ENCODE measurements at places on chromosomes 1 and 21.

DNA sequence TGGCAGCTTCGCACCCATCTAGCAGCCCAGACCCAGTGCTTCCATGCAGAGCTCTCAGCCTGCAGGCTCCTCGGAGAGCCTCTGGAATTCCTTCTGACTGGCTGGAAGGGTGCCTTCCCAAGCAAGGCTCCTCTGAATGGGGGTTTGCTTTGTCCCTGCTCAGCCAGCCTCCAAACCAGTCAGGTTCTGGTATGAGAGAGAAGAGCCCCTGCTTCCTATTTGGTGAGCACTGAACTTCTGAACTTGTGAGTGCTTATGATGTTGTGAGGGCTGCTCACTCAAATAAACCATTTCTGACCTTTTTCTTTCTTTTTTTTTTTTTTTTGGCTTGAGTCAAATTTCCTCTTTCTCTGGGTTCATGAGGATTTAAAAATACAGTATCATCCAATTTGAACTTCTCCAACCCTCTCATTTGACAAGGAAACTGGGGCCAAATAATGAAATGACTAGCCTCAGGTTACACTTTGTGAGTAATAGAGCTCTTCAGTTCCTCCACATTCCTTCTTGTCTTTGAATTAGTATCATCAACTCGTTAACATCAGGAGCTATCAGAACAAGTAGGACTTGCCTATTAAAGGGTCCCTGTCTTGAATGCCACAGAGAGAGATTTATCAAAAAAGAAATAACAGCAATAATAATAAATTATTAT is 39.6 kb downstream of the GFI1 start:
- DNase-seq: no peak

GRCh38 chr21:34730194-34730593 is 61.4 kb downstream of the CLIC6 start:
- no peak for DNase-seq

DNA sequence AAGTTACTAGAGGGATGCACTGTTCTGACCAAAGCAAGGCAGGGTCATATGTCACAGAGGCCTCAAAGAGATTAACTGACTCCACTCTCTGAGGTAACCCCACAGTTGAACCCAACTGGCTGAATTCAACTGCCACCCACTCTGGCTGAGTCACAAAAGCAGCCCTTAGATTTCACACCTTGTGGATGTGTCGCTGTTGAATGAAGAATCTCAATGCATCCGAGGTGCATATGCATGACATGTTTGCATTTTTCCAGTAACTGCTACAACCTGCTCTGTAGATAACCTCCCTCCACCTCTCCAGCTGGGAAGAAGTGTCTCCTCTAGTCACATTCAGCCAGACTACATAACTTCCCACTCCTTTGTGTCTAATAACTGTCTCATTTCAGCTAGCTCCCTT is 27.9 kb upstream of the KIF21B start:
- DNase-seq: no peak

- no peak for DNase-seq
These were observed 14.1 kb upstream of the PADI4 start for GRCh38 chr1:17293681-17294425.

DNA sequence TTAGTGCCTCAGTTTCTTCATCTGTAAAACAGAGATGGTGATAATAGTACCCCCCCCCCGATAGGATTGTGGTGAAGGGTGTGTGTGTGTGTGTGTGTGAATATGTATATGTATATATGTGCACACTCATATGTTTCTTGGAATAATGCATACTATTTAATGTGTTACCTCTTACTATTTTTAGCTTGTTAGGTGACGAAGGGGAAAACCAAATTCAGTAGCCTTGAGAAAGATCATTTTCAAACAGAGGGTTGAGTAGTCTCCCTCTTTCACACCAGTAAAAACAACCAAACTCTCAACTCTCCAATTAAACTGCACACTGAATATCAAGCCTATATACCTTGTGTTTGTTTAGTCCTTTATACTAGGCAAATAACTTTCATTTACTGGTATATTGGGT is 75.7 kb downstream of the NTMT2 start:
- DNase-seq: no peak

DNA sequence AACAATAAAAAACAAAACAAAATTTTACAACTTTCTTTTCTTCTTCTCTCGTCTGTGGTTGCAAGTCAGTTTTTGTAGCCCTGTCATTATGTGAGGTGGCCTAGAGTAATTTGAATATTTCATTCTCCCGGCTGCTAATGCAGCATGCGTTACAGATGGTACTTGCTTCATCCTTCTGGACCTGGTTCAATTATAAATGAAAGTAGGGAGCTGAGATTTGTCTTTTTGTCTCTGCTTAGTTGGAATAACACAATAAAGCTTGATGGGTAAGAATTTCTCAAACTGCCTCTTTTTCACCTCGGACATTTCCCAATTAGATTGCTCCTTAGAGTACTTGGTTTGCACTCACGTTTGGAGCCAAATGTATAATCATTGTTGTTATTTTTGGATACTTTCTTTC is 201.6 kb downstream of the PBX1 start:
- no peak for DNase-seq

DNA sequence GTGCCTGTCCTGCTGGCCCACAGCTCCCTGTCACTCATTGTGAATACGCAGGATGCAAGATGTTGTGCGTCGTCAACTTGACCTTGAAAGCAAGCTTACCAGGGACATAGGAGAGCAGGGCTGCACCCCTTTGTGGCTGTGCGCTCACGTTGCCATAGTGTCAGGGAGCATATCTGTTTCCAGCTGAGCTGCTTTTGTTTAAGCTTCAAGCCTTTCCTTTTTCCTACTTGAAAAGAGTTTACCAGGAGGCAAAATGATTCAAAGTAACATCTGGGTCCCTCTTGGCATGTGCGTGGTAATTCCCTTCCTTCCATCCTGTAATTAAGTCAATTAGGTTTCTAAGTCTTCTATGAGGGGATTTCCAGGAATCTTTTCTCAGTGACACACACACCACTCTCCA is 537.1 kb downstream of the AJAP1 start:
- no peak for DNase-seq

- no peak for DNase-seq
These were observed 18.6 kb upstream of the PTTG1IP start for GRCh38 chr21:44892095-44892494.

DNA sequence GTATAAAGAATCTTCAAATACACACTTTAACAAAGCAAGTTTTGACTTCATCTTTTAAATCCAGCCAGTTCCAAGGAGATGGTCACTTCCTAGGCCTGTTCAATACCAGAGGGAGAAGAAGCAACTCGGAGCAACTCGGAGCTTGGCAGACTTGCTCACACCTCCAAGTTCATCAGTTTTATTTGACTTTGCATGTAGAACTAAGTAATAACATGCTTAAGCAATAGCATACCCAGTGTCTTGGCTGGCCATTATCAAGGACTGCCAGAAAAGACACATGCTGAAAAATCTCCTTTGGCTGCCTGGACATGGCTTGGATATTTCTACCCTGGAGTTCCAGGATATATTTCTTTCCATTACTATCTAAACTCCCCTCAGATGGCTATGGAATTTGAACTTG is 52.6 kb downstream of the GNG12 start:
- no peak for DNase-seq

DNA sequence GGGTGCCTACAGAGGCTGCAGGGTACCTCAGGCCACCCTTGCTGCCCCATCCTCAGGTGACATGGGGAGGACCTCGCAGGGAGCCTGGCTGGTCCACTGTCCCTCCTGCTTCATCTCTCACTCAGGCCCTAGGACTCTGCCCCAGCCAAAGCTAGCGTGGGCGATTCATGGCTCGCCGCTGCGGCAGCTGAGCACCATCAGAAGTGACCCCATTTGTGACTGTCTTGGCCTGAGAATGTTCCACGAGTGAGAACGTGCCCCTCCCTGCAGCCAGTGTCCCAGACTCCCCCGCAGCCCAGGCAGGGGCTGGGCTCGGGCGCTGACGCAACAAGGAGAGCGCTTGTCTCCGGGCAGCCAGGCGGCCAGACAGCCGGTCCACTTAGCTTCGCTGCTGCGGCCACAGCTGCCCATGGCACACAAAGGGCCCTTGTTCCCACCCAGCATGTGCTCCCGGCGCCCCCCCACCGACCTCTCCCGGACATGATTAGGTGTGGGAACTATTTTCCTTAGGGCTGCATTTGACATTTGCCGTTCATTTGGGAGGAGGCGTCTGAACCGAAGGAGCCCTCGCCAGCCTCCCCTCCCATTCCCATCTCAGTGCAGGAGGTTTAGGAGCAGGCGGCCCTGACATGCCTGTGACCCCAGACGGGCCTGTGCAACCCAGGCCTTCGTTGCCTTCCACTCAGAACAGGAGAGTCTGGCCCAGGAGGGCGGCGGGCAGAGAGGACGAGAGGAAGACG is 19.3 kb upstream of the POFUT2 start:
- peak; percentile 94 for DNase-seq

DNA sequence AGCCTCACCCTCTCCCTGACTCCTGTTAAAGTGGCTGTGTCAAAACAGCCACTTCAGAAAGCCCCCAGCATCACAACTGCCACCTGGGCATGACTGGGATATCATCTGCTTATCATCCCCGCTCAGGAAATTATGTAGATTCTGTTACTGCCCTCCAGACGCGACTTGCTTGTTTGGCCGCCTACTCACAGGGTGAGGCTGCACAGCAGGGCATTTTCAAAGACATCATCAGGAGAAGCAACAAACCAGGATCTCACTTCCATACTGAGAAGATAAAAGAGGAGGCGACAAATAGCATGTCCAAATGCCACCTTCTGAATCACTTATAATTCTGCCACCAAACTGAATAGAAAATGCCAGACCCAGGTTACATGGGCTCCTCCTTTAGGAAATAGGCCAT is 94.8 kb downstream of the MIS18A start:
- DNase-seq: no peak

DNA sequence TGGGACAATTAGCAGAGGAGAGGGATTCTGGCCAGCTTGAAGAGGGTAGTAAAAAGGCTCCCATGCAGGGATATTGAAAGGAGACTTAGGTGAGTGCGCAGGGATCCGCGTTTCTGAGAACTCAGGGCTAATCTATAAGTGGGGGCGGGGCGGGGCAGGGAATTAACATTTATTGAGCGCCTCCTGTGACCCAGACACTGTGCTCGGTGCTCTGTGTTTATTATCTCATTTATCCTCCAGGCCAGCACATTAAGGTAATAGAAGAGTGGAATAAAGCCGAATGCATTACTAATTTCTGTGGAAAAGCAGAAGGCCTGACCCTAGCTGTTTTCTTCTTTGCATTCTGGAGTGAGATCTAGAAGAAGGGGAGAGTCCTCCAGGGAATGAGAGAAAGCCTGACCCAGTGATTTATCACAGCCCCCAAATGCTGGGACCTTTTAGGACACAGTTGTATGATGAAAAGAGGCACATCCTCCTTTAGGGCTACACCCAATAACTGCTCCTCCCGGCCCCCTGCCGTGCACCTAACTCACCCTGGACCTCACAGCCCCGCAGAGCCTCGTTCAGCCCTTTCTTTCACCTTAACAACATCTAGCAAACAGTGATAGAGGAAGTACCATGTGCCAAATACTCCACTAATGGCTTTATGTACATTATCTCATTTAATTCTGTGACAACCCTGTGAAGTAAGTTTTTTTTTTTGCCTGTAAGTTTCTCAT is 317.6 kb downstream of the PBX1 start:
- no peak for DNase-seq

- peak; percentile 54 for DNase-seq
These were observed 17.2 kb downstream of the SYT2 start for GRCh38 chr1:202692959-202693555.

DNA sequence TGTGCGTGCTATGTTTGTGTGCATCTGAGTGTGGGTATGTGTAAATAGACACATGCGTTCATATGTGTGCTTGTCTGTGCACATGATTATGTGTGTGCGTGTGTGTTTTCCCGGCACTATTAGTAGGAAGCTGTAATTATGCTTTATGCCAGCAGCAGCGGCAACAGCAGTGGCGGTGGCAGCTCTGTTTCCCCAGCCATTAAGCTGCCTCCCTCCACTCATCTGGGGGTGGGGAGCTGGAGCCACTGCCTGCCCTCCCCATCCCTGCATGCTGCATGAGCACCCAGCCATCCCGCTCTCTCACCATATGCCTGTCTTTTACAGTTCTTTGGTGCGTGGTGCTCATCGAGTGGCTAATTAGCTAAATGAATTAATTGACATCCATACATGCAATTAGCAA is 30.5 kb upstream of the ACOT11 start:
- DNase-seq: no peak

GRCh38 chr1:23751050-23751814 is 8.0 kb downstream of the ELOA start:
- peak; percentile 16 for DNase-seq

Data from midbrain (tissue), 1 donor.